Articular chondrocyte of knee joint (primary cell): ENCODE measurements at places on chromosomes 3 and 15. TPM values are rescaled to one million over a fixed set of nuclear protein-coding genes. Genes with fewer than 3 reads are reported as not detected.

The DAZL gene
- total RNA-seq = 0.22 TPM in 1 of 2 replicates, not detected in the other

The SPG21 gene
- total RNA-seq = 100 and 112 TPM in 2 replicates

The TUBGCP5 gene
- 27.6 and 31.4 TPM in 2 replicates for total RNA-seq

The ACTRT3 gene
- 4.4 and 5.0 TPM in 2 replicates for total RNA-seq

The MINAR1 gene
- 1.2 and 1.7 TPM in 2 replicates for total RNA-seq

The CFAP100 gene
- not detected in 2 replicates for total RNA-seq

The GASK1A gene
- 0.78 and 1.3 TPM in 2 replicates for total RNA-seq

The IGSF11 gene
- 0.11 TPM in 1 of 2 replicates, not detected in the other for total RNA-seq

The PLOD2 gene
- total RNA-seq = 345 and 363 TPM in 2 replicates

The MRPL3 gene
- total RNA-seq = 110 and 132 TPM in 2 replicates
